ENCODE measurements at places on chromosomes 1 and 21.

DNA sequence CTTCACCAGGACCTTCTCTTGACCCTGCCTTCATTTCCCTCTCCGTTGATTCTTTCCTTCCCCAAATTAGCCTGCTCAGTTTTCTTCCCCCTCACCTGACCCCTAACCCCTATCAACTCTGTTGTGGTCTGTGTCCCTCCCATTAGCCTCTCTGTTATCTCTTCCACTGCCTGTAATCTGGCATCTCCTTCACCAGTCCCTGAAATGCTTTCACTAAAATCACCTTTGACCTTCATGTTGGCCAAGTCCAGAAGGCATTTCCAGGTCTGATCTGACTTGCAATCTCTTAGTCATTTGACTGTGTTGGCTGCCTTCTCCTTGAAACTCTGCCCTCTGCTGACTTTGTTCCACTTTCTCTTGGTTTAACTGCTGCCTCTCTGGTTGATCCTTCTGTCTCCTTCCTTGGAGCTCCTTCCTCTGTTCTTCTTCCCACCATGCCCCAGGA lies 28.2 kb downstream of the ATP8B2 start:
- no peak for DNase-seq

GRCh38 chr1:200486634-200487033 lies 76.8 kb upstream of the ZNF281 start:
- no peak for DNase-seq

- DNase-seq: no peak
These were observed 51.7 kb downstream of the RYR2 start for GRCh38 chr1:237093691-237094090.

DNA sequence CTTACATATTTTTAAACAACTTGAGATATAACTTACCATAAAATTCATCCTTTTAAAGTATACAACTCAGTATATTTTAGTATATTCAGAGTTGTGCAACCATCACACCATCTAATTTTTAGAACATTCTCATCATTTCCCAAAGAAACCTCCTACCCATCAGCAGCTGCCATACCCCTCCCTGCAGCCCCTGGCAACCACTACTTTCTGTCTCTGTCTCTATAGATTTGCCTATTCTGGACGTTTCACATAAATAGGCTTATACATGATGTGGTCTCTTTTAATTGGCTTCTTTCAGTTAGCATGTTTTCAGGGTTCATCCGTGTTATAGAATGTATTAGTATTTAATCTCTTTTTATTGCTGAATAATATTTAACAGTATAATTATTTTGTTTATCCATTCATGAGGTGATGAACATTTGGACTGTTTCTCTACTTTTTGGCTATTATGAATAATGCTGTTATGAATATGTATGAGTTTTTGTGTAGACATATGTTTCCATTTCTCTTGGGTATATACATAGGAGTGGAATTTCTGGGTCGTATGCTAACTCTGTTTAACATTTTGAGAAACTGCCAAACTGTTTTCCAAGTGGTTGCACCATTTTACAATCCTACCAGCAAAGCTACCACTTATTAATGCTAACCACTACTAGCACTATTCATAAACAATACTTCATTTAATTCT lies 29.5 kb downstream of the WDR26 start:
- DNase-seq: no peak

- no peak for DNase-seq
These were observed 26.7 kb upstream of the MYOCOS start for GRCh38 chr1:171595324-171595723.

DNA sequence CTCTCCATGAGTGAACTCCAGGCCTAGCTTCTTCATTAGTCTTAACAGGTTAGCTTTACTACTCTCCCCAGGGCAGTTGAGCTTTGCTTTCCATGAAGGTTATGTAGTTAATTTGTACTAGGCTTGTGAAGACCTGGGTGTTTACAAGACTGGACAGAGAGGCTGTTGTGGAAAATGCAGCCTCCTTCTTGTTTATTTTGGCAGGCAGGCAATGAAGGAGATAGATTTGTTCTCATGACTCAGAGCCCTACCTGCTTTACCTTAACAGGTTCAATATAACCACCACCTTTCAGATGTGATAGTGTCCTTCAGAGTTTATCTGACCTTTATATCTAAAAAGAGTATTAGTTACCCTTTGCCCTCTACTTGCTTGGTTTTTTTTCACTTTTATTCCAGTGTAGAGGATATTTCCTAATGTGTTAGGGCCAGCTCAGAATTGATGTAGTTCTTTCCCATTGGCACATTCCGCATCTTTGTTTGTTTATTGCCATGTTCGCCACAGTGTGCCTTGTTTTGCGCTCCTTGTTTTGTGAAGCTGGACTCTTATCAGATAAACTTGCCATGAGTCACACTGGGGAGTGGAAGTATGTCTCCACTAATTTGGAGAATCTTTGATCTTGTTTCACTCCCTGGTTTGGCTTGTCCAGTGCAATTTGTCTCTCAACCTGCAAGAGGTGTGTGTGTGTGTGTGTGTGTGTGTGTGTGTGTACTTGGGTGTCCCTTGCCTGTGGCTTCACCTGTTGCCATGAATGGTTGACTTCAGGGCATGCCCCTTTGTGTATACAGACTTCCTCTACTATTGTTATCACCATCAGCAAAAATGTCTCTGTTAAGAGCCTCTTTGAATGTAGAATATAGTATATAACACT lies 87.4 kb upstream of the MACF1 start:
- no peak for DNase-seq

Measured in DMS79 (cell line).